ENCODE measurements at places on chromosomes 13 and 19. TPM values are rescaled to one million over a fixed set of nuclear protein-coding genes. Genes with fewer than 3 reads are reported as not detected.

SULT2B1 gene
- 0.28 TPM for polyA plus RNA-seq

COPE gene
- 113 TPM for polyA plus RNA-seq

MAN2B1 gene
- 31.5 TPM for polyA plus RNA-seq

ANGPTL4 gene
- 2.6 TPM for polyA plus RNA-seq

C1QTNF9B gene
- 0.87 TPM for polyA plus RNA-seq

MYADM gene
- 75.4 TPM for polyA plus RNA-seq

PCDH8 gene
- not detected for polyA plus RNA-seq

ATP1A3 gene
- not detected for polyA plus RNA-seq

ZNF787 gene
- 22.4 TPM for polyA plus RNA-seq

OR4F17 gene
- not detected for polyA plus RNA-seq

CARS2 gene
- 73.0 TPM for polyA plus RNA-seq

ABHD13 gene
- 16.3 TPM for polyA plus RNA-seq

ZNF681 gene
- polyA plus RNA-seq, result 6.8 TPM

SERPINE3 gene
- polyA plus RNA-seq, result 1.4 TPM

C5AR1 gene
- 3.4 TPM for polyA plus RNA-seq

WTIP gene
- polyA plus RNA-seq, result 30.2 TPM

XAB2 gene
- 42.6 TPM for polyA plus RNA-seq

S1PR4 gene
- 0.28 TPM for polyA plus RNA-seq

ZNF528 gene
- polyA plus RNA-seq, result 67.2 TPM

NBEA gene
- polyA plus RNA-seq, result 16.4 TPM

C19orf38 gene
- polyA plus RNA-seq, result 1.3 TPM

ZNF564 gene
- polyA plus RNA-seq, result 12.5 TPM

ZNF20 gene
- 8.6 TPM for polyA plus RNA-seq

HSD11B1L gene
- 14.0 TPM for polyA plus RNA-seq

TNFSF9 gene
- 0.42 TPM for polyA plus RNA-seq

CYP2A6 gene
- polyA plus RNA-seq, result 0.24 TPM

ZNF85 gene
- 17.3 TPM for polyA plus RNA-seq

ZNF264 gene
- polyA plus RNA-seq, result 24.6 TPM

DIRAS1 gene
- polyA plus RNA-seq, result 3.6 TPM

KCNN1 gene
- 4.8 TPM for polyA plus RNA-seq

S1PR5 gene
- 0.78 TPM for polyA plus RNA-seq

KLK3 gene
- polyA plus RNA-seq, result 0.48 TPM

SPTBN4 gene
- polyA plus RNA-seq, result 1.5 TPM

LPAR6 gene
- 50.6 TPM for polyA plus RNA-seq

ZNF154 gene
- polyA plus RNA-seq, result 36.1 TPM

ZBTB45 gene
- 14.4 TPM for polyA plus RNA-seq

LGALS14 gene
- not detected for polyA plus RNA-seq

CLEC17A gene
- 0.44 TPM for polyA plus RNA-seq

LGALS4 gene
- polyA plus RNA-seq, result 2.0 TPM

SLC25A23 gene
- polyA plus RNA-seq, result 70.3 TPM

ZNF226 gene
- polyA plus RNA-seq, result 35.1 TPM

ZNF829 gene
- polyA plus RNA-seq, result 7.1 TPM

GNG8 gene
- polyA plus RNA-seq, result 3.4 TPM
